ENCODE measurements at places on chromosomes 2 and 18. TPM values are rescaled to one million over a fixed set of nuclear protein-coding genes. Genes with fewer than 3 reads are reported as not detected.

- DNase-seq: no peak
These were observed 13.3 kb downstream of the AGAP1 start for GRCh38 chr2:235506997-235507615.

DNA sequence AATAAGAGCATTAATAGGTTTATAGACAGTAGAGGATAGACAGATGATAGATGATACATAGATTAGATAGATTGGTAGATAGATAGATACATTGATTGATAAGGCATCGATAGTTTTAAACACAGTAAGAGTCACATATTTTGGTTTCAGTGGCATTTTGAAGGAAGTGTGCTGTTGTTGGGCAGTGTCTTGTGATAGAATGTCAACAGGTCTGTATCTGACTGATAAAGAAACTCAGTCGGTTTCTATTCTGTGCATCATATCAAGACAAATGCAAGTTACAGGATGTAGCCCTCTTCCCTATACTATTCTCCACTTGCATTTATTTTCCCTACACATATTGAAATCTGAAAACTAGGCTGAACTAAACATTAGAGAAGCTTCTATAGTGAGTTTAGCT is 1229.0 kb upstream of the ZEB2 start:
- DNase-seq: no peak

The PSME4 gene
- 58.5 TPM for total RNA-seq

The GCG gene
- total RNA-seq: 0.23 TPM

The ADAM23 gene
- total RNA-seq: 1.9 TPM
